ENCODE measurements at places on chromosomes 13 and 19.

DNA sequence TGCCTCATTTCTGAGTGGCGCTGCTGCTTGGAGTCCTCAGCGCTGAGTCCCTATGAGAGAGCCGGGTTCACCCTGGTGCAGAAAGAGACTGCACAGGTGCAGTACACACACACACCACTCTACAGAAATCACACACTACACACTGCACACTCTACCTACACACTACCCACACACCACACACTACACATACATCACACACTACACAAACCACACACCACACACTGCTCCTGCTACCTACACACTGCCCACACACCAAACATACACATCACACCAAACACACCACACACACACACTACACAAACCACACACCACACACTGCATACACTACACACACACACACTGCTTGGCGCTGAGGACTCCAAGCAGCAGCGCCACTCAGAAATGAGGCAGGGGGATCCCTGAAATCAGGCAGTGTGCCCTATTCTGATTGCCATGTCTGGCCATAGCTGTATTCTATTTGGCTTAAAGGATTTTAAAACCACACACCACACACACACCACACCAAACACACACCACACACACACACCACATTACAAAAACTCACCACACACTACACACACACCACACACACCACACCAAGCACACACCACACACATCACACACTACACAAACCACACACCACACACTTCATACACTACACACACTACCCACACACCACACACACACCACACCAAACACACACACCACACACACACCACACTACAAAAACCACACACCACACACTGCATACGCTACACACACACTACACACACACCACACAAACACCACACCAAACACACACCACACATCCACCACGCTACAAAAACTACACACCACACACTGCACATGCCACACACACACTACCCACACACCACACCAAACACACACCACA is 4.9 kb downstream of the MAG start:
- peak; percentile 39 for DNase-seq

DNA sequence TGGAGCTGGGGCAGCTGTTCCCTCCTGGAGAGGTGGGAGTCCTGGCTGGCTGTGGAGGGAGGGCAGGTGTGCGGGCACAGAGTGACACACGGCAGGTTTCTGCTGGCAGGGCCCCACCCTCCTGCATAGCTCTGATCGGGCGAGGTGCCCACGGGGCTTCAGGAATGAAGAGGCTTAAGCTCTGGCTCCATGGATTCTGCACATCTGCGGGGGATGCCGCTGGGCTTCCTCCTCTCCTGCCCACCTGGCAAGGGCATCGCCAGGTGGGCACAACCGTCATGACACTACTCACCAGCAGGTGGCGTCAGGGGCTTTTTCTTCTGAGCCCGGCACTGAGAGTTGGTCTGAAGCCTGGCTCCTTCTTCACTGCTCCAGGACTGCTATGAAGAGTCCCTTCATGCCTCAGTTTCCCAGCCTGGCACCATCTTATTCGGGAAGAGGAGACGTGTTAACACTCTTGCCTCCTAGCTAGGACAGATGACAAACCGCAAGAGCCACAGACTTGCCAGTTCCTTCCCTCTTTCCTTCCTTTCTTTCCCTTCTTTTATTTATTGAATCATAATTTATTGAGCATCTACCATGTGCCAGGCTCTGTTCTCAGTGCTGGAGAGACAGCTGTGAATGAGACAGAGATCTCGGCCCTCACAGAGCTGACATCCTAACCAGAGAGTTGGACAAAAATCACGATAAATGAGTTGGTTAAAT is 15.2 kb upstream of the PAK4 start:
- peak; percentile 76 for DNase-seq

- no peak for DNase-seq
These were observed 10.6 kb downstream of the NANOS3 start for GRCh38 chr19:13887517-13887916.

DNA sequence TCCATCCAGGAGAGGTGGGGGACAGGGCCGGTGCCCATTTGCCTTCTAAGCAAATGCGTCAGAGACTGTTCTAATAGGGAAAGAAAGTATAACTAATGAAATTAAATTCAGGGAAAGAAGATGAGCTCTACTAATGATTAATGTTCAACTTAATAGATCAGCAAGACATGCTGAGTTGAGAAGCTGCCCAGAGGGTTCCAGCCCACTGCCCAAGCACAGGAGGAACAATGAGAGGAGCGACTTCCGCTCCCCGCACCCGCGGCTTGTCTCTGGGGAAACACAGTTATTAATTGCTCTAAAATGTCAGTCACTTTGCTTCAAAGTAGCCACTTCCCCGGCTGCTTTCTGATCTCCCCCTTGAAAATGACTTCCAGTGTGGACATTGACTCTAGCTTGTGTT is 331.3 kb downstream of the UQCRFS1 start:
- DNase-seq: no peak

GRCh38 chr13:26449063-26449848 is 108.2 kb upstream of the WASF3 start:
- DNase-seq: no peak

DNA sequence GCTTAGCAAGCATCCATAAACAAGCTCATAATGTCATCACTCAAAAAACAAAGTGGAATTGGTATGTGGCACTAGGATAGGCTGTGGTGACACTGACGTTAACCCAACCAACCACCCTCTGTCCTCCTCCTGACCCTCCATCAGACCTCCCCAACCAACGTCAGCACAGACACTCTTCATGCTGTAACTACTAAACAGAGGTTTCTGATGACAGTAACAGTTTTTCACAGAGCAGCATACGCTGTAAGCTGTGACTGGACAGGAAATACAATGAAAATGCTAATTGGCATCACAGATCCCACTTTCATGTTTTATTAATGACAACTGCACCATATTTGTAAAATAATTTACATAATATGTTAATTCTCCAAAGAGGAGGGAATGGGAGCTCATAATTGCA is 238.0 kb downstream of the IRS2 start:
- DNase-seq: no peak

- no peak for DNase-seq
These were observed 385.8 kb downstream of the KCNRG start for GRCh38 chr13:50401049-50401505.

DNA sequence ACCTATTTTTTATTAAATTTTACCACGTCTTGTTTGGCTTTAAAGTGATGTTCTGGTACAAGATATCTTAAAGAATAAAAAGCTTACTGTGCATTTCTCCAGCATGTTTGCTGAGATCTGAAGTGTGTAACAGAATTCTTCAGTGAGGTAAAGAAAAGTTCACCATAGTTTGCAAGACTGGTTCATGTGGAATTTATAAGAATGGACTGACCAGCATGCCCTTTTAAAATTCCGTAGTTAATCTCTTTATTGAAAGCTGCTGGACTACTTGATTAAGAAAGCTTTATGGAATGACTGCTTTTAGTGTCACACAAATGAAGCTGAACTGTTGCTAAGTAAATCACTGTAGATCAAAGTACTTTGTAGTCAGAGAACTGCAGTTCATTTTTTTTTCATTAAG is 119.2 kb downstream of the GPC6 start:
- DNase-seq: no peak

DNA sequence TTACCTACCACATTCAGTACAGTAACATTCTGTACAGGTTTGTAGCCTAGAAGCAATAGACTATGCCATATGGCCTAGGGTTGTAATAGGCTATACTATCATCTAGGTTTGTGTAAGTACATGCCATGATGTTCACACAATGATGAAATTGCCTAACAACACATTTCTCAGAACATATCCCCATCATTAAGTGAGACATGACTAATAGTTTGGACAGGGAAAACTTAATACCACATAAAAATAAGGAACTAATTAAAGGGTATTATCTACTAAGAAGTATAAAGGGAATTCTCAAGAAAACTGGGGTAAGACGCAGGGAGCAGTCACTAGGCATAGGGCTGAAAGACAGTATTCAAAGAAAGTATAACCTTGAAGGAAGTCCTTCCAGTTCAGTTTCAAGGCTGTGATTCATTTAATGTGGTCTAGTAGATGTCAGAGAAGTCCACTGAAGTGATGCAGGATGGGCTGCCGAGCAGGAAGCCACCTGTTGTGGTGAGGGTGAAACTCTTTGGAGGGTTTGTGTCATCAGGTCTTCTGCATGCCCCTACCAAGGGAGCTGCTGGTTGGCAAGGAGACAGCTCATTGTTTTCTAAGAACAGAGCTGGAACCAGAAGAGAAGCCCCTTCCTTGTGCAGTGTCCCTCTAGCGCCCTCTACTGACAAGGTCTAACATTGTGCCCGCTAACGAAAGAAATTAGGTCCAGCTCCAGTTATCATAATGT is 122.9 kb downstream of the OLFM4 start:
- no peak for DNase-seq

All from Right ventricle myocardium inferior (tissue), 1 donor.